ENCODE measurements at places on chromosomes 7 and 10. TPM values are rescaled to one million over a fixed set of nuclear protein-coding genes. Genes with fewer than 3 reads are reported as not detected.

MOGAT3 gene
- total RNA-seq = 12.0 TPM

EBLN1 gene
- not detected for total RNA-seq

GRCh38 chr7:40800771-40801170 is 666.0 kb downstream of the SUGCT start:
- DNase-seq = no peak

DNA sequence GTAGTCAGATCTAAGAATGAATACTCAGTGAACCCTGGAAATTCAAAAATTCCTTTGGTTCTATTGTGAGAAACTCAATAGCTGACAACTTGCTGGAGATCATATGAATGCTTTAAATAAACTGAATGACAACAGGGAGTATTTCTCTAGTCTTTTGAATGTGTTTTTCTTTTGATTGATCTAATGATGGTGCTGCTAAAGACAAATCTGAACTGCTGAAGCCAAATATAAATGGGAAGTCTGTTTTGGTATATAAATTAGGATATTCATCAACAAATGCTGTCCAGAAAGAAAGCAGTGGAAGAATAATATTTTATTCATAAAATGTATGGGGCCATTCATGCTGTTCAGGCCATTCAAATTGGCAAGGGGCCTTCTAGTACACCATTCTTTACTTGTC is 79.4 kb downstream of the ITGB1 start:
- no peak for DNase-seq

DNA sequence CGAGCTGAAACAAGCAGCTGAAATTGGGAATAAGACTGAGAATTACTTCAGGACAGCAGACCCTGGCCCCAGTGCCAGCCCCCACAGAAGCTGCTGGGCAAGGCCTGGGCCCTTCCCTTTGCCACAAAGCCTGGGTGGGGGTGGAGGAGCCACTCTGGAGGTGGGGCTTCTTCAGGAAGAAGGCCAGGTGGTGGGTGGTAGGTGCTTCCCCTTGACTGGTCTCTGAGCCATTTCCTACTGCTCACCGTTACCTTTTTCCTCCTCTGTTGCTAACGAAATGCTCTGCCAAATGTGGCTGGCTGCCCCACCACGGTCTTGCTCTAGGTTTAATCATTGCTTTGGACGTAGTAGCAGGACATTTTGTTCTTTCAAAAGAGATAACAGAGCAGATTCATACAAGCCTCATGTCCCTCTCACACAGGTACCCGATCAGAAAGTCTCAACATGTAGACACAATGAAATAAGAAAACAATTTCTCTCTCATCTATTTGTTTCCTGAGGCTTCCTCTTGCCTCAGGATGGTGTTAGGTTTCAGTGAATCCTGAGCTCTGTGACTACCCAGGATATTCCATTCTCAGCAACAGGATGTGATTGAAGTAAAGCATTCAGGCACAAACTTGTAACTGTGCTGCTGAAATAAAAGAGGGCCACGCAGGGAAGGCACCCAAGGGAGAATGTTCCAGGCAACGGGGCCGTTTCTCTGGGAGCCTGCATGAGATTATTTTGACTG is 66.5 kb downstream of the WDR11 start:
- no peak for DNase-seq

DNA sequence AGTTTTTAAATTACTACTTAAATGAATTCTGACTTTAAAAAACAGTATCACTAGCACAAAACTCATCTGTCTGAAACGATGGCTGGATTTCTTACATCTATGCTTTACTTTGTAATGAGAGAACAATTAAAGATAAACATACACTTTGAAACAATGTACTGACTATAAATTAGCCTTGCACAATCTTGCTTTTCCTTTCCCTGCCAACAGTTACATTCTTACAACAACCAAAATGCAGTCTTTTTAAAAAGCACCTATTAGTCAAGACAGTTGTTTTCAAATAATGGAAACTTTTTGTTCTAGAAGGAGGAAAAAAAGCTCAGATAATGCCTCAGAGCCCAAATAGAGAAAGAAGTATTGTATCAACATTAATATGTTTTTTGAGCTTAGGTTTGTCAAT is 153.3 kb downstream of the ELMO1 start:
- DNase-seq = no peak

DNA sequence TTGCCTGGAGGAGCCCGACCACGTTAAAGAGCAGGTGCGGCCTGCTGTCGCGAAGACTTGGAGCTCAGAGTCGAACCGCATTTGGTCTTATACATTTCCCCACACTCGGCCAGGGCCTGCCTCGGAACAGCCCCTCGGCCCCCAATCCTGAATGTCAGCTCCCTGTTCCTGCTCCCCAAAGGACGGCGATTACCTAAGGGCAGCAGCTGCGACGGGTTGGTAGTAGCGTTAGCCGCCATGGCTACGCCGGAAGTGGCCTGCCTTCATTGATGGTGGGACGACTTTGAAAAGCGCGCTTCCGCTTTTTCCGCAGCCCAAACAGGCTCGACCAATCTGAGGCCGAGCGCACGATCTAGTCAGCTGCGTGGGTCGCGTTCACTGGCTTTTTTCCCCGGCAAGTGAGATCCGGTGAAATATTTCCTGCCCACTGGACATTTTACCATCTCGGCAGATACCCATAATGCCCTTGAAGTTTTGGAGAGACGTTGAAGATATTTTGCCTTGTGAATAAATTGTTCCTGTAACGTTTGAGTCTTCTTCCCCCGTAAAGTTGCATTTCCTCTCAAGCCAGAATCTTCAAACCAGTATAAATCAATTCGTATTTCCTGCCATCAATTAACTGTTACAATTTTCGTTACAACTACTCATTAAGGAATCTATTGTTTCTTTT is at the start of gene LSM5:
LSM5 (minus strand) TSS at position 254 of the 670 bp plus-strand sequence; CDS start at position 239, 15 bp downstream.
- peak; percentile 94 for DNase-seq

DNA sequence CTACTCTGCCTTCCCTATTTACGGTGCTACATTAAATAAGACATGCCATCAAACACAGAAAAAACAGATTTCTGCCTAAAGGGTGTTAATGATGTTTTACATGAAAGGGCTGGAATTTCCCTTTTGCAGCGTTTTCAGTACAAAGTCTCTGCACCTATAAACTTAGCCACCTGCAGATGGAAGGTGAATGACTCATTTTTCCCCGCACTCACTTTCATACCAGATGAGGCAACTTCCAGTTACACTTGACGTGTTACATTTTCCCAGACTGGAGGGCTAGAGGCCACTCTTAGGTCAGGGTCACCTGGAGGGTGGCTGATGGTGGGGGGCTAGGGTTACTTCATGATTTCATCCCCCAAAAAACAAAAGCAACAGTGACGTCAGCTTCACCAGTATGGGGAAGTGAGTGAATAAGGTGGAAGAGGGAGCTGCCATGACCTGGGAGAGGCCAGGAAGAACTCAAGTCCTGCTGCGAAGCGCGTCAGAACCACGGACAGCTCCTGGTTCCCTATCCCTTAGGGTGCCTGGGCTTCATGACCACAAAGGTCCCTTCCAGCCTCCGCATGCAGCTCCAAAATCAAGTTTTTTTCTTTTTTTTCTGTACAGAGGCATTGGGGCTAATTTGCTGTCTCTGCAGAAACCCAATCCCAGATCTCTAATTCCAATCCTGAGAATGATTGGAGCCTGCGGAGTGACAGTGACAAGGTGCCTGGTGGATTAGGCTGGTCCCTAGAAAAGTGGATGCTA is 94.0 kb downstream of the ADARB2 start:
- no peak for DNase-seq

GRCh38 chr7:30263090-30263710 is 21.2 kb upstream of the ZNRF2 start:
- peak; percentile 56 for DNase-seq

DNA sequence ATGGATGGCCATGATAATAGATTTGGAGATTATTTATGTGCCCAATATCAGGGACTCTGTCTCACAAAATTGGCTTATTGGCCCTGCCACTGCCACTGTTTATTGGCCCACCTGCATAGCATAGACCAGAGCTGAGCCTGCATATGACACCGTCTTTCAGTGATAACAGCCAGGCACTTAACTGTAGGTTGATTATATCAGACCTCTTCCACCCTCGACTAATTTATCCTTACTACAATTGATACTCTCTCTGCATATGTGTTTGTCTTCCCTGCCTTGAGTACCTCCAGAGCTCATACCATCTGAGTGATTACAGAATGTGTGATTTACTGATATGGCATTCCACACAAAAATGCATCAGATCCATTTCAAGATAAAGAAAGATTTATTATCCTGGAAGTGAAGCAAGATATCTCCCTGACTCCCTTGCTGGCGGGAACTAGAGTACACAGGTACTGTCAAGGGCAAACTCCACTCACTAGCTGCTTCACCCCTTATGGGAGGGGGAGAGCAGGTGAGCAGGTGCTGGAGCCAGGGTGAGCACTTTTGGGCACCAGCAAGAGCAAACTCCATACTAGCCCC is 13.1 kb upstream of the SAMD9L start:
- DNase-seq = no peak

- peak; percentile 67 for DNase-seq
These were observed at the start of gene TNS3 for GRCh38 chr7:47581804-47582763. TNS3 (minus strand) TSS chr7:47582111; CDS start chr7:47439636, 142,475 bp downstream.

Measured in left lobe of liver (tissue), 2 donors.